Activated CD4-positive, alpha-beta T cell treated with anti-CD3 and anti-CD28 coated beads, Interleukin-2, amount 50 U/mL, for 48 hours (primary cell): ENCODE measurements at places on chromosomes 2 and 18.

GRCh38 chr18:61589724-61590065 lies 256.5 kb downstream of the CDH20 start:
- DNase-seq, result no peak

DNA sequence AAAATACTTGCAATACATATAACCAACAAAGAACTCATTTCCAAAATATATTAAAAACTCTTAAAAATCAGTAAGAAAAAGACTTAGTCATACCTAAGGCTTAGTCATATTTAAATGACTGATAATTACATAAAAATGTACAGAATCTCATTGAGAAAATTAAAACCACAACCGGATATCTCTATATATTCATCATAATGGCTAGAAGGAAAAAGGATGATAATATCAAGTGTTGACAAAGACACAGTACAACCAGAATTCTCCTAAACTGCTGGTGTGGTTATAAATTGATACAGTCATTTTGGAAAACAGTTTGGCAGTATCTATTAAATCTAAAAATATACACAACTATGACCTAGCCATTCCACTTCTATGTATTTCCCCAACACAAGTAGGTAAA lies 27.1 kb upstream of the IHH start:
- DNase-seq, result no peak

GRCh38 chr2:1661891-1662605 lies 82.3 kb downstream of the PXDN start:
- DNase-seq, result no peak

DNA sequence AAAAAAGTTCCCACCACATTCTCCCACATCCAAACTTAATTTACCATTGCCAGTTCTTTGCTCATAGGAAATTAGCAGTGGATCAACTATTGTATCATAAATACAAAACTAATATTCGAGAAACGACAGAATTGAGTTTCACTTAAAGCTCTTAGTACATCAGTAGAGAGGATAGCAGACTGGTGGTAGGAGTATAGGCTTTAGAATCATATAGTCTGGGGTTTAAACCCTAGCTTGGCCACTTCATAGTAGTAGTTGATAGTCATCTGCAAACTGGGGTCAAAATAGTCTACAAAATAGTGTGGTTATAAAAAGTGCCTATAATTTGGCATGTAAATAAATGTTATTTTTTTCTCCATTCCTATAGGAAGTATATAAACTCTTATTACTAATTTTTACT lies 30.9 kb downstream of the PIK3C3 start:
- no peak for DNase-seq

GRCh38 chr2:127153691-127154158 lies 46.8 kb upstream of the BIN1 start:
- no peak for DNase-seq

GRCh38 chr18:30486856-30487255 lies 555.7 kb downstream of the DSC3 start:
- no peak for DNase-seq
